Activated CD4-positive, alpha-beta T cell treated with anti-CD3 and anti-CD28 coated beads for 36 hours (primary cell): ENCODE measurements at places on chromosomes 6 and 20.

GRCh38 chr6:37308069-37308815 lies 45.5 kb upstream of the RNF8 start:
- no peak for DNase-seq

DNA sequence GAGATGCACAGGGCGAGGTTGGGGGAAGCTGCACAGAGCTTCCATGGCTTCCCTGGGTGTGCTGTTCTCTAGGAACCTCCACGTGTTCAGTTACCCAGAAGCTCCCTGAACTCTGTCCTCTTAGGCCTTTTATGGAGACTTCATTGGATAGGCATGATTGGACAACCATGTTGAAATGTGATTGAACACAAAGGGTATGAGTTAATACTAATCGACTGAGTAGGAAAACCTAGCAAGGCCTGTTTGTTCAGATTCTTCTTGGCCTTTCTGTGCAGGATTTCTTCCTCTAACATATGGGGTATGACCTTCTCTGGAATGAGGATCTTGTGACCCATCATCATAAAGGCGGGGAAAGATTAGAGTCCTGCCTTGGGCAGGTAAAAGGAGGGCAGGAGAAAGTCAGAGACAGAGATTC lies 70.7 kb upstream of the SMIM29 start:
- no peak for DNase-seq

- DNase-seq = no peak
These were observed 857.6 kb upstream of the SLC35B3 start for GRCh38 chr6:9292975-9293374.

DNA sequence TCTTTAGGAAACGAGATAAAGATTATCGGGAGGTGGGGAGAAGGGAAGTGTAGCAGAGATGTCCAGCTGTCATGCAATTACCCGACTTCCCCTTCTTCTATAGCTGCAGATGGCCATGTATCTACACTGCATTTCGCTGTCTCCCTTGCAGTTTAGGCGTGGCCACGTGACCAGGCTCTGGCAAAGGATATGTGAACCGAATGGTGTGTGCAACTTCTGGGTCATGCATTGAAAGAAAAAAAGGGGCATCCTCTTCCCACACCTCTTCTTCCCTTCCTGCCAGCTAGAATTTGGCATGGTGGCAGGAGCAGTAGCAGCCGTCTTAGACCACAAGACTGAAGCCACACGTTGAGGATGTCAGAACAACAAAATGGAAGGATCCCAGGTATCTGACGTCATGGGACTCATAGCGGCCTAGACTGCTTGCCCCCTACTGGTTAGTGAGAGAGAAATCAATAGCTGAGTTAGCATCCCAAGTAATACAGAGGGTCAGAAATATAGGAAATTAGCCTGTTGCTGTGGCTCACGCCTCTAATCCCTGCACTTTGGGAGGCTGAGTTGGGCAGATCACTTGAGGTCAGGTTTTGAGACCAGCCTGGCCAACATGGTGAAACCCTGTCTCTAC lies 32.8 kb downstream of the TCF15 start:
- DNase-seq = no peak

DNA sequence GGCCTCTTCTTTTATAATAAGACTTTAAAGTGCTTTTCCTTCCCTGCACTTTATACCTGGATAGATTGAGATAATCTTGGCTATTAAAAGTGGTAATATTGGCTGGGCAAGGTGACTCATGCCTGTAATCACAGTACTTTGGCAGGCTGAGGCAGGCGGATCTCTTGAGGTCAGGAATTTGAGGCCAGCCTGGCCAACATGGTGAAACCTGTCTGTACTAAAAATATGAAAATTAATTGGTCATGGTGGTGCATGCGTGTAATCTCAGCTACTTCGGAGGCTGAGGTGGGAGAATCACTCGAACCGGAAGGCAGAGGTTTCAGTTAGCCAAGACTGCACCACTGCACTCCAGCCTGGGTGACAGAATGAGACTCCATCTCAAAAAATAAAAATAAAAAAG lies 197.1 kb upstream of the RGS17 start:
- DNase-seq = no peak

GRCh38 chr20:38434770-38435554 lies at the start of gene SNHG17:
SNHG17 (minus strand) TSS chr20:38435328.
- DNase-seq = peak; percentile 94

DNA sequence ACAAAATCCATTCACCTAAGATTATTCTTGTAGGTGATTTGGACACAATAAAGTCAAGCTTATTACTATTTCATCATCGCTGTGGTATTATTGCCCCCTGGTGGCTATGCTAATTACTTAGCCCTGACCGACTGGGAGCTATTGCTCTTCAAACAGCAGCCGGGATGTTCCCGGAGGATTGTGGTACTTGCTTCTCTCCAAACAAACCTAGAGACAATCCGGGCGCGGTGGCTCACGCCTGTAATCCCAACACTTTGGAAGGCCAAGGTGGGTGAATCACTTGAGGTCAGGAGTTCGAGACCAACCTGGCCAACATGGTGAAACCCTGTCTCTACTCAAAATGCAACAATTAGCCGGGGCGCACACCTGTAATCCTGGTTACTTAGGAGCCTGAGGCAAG lies 15.4 kb upstream of the STMND1 start:
- peak; percentile 44 for DNase-seq

GRCh38 chr6:149905371-149905910 lies 7.5 kb upstream of the RAET1E start:
- DNase-seq = no peak

DNA sequence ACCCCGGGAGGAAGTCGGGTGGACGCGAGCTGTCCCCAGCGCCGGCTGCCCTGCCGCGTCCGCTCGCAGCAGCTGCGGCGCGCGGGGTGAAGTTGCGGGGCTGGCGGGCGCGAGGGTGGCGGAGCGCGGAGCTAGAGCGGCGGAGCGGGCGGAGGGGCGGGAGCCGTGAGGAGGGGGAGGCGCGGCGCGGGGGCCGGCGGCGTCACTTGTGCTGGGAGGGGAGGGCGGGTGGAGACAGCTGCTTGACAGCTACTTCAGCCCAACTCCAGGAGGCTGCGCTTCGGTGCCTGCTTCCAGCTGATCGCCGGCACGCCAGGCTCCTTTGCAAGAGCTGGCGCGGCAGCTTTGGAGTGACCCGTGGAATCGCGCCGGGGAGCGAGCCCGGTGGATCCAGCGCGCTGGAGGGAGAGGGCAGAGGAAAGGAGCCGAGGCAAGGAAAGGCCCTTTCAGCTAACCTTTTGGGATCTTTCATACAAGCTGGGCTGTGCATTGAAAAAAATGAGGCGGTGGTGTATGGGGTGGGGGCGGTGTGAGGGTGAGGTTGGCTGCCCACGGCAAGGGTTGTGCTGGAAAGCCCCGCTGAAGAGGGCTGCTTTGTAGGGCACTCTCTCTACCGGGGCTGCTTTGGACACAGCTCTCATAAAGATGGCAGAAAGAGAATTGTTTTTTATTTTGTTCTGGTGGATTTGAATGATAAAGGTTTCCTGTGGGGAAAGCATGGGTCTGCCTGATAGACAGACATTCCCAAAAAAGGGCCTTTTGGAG lies 24.6 kb downstream of the RIPOR2 start:
- peak; percentile 80 for DNase-seq

- no peak for DNase-seq
These were observed 121.1 kb downstream of the TRIM27 start for GRCh38 chr6:28802417-28803336.

DNA sequence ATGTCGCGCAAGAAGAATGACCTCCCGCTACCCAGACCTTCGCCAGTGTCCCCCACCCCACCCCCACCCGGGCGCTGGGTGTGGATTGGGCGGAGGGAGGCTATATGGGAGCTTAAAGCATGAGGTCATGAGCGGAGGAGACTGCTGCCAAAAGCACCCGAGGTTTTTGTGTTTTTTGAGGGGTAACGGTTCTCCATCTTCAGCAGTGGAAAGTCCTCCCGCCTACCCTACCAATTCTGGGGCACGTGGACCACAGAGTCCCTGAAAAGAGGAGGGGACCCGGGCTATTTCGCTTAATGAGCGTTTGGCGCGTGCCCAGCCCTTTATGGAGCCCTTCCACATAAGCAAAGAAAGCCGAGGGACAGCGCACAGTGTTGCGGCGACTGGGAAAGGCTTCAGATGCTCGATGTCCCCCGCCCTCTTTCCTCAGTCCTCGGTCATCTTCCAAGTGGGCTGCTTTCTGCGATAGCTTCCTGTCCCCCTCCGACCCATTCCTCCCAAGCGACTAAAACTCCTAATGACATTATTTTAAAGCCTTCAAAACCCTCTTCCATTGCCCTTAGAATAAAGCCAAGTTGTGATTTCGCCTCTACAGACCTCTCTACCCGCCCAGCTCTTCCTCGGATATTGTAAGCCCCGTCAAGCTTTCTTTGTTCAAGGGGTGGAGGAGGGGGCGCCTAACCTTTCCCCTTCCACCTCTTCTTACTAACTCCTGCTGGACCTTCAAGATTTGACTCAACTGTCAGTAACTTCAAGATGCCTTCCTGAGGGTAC lies 2.1 kb upstream of the TRERF1 start:
- peak; percentile 23 for DNase-seq

GRCh38 chr20:60372822-60373221 lies 414.6 kb downstream of the CDH26 start:
- no peak for DNase-seq

- no peak for DNase-seq
These were observed 82.8 kb downstream of the CCDC170 start for GRCh38 chr6:151576633-151577032.

DNA sequence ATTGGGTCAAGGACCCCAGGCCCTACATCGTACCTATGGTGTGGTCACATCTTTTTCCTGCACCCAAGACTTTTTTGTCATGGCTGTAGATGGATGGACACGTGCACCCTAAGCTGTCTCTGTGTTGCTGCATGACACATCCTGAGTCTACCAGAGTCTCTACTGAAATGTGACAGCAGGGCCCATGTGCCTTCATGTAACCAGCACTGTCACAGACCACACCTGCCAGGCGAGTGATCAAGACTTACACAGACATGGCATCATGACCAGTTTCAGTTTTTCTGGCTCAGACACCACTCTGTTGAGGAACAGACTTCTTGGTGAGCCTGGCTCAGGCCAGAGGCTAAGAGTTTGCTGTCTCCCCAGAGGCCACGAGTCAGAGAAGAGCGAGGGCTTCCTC lies 7.6 kb downstream of the PRND start:
- DNase-seq = peak; percentile 53

DNA sequence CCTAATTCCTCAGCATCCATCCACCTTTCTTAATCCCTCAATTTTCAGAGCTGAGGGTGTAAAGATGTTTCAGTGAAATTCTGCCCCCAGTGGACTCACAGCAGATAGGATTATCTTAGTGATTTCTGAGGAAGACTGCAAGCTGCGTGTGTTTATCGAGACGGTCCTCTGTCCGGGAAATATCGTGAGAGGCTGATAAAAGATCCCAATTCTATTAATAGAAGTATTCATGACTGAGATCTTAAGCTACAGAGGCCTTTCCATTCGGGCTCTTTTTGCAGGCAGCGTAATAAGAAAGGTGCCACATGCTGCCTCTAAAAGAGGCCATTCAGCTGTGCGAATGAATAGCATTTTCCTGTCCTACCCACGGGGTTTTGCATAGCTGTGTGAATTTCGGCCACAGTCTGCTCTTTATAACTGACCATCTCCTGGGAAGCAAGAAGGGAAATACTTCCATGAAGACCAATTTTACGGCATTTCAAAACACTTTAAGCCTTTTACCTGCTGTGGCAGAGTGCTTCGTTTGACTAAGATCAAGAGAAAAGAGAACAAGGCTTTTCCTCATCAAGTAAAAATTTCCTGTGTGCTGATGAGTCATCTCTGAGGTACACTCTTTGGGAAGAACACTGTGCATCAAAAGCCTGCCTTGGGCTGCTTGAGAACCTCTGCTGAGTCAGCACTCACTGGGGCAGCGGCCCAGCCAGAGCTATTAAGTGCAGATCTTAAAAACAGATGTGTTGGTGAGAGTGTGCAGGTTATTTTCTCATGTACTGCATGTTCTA lies 208.8 kb downstream of the ARHGAP18 start:
- peak; percentile 42 for DNase-seq

DNA sequence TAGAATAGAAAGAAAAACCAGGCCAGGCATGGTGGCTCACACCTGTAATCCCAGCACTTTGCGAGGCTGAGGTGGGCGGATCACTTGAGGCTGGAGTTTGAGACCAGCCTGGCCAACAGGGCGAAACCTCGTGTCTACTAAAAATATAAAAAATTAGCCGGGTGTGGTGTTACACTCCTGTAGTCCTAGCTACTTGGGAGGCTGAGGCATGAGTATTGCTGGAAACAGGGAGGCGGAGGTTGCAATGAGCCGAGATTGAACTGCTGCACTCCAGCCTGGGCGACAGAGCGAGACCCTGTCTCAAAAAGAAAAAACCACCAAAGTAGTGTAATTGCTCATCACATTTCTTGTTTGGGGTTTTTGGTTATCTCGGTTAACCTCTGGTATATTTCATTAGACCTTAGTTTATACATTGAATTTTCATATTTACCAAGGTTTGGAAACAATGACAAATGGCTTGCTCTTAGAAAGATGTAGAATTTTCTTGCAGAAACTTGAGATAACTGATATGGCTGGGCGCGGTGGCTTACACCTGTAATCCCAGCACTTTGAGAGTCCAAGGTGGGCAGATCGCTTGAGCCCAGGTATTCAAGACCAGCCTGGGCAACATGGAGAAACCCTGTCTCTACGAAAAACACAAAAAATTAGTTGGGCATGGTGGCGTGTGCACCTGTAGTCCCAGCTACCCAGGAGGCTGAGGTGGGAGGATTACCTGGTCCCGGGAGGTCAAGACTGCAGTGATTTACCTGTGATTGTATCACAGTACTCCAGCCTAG lies 14.2 kb downstream of the ITCH start:
- DNase-seq = peak; percentile 18

GRCh38 chr20:59003836-59004492 lies 3.1 kb downstream of the CTSZ start:
- no peak for DNase-seq

- DNase-seq = peak; percentile 59
These were observed 71.0 kb downstream of the SOX4 start for GRCh38 chr6:21664314-21665109.

GRCh38 chr6:22544476-22544875 lies 24.9 kb upstream of the HDGFL1 start:
- DNase-seq = no peak

GRCh38 chr6:147347882-147348575 lies 143.8 kb downstream of the STXBP5 start:
- DNase-seq = no peak

DNA sequence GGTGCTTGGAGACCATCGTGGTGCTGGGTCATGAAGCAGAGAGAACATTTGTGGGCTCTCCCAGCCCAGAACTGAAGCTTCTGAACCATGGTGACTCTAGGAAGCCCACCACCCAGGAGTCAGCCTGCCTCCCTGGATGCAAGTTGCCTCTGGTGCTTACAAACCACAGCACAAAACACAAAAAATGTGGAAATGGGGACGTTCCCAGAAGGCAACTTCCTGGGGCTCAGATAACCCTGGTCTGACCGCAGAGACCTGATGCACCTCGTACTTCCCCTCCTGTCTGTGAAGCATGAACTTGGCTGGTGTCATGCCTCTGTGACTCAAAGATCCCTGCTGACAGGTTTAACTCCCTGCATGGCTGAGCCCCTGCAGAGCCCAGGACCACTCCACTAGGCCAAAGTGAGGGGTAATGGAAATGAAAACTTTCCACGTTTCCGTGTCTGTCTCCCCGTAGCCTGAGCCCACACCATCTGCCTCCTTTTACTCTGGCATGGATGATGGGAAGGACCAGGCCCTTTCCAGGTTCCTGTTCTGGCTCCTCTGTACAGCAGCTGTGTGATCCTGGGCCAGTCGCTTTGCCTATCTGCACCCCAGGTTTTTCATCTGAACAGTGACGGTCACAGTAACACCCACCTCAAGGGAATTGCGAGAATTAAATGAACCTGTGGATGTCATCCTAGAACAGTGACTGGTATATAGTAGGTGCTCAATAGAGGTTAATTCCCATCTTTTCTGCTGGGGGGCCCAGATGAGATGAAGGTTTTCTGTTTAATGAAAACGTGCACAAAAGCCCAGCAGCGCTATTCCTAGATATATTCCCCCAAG lies 57.7 kb downstream of the PPP1R16B start:
- peak; percentile 79 for DNase-seq

GRCh38 chr6:52253494-52253893 lies 9.2 kb upstream of the IL17F start:
- peak; percentile 76 for DNase-seq
